ENCODE measurements at places on chromosomes 4 and X. TPM values are rescaled to one million over a fixed set of nuclear protein-coding genes. Genes with fewer than 3 reads are reported as not detected.

Gene RASL11B
- 8.8 TPM for polyA plus RNA-seq

Gene PRPS2
- polyA plus RNA-seq: 6.8 TPM

Gene NEXMIF
- polyA plus RNA-seq: 0.33 TPM

Gene UGT2B11
- polyA plus RNA-seq: not detected

GRCh38 chrX:94524867-94525266 lies 850.9 kb downstream of the FAM133A start:
- no peak for DNase-seq

DNA sequence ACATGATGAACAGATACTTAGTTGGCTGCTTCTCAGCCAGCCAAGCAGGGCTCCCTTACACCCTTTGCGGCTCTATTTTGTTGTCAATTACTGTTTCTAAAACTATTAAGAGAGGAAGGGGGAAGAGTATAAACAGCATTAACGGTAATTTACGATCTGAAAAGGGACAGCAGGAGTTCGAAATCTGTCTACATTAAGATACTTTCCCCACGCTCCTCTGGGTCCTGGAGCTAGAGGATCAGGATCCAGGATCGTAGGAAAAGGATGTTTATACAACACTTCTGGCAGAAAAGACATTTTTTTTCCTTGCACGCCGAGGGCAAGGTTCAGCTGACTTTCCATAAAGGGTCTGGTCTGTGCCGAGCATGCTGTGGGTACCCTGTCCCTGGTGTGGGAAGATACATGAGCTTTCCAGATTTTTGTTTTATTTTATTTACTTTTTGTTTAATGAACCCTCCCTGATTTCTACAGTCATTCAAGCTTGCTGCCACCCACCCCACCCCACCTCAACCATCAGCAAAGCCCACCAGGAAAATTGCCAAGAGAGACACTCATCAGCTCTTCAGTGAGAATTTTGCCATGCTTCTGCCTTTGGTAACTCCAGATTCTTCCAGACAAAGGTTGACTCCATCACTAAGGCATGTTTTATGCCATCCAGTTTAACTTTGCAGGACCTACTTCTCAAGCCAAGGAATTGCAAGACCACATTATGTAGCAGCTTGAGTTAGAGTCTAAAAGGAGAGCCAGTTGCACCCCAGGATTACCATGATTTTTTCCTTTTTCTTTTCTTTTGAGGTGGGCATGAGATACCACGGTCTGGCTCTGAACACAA lies 188.1 kb downstream of the QDPR start:
- DNase-seq: no peak

- DNase-seq: no peak
Observed at GRCh38 chrX:12975670-12975965, 708 bp downstream of the TMSB4X start.

GRCh38 chrX:16839852-16840460 lies 30.2 kb downstream of the RBBP7 start:
- DNase-seq: no peak

- DNase-seq: no peak
Observed at GRCh38 chr4:3344104-3344503, 51.3 kb downstream of the RGS12 start.

DNA sequence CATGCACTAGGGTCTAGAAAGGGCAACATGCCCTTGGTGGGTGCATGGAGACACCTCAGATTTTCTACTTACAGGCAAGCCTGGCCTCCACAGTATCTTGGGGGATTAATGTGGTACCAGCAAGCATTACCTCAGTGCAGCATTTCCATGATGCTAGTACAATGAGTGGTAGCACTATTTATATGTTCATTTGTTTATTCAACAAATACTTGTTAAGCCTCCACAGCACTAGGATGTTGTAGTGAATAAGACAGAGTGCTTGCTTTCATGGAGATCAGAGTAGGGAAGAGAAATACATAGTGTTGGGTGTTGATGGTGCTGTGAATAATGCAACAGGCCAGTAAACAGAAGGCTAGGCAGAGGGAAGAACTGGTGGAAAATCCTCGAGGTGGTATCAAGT lies 133.4 kb downstream of the KLHL8 start:
- DNase-seq: no peak

DNA sequence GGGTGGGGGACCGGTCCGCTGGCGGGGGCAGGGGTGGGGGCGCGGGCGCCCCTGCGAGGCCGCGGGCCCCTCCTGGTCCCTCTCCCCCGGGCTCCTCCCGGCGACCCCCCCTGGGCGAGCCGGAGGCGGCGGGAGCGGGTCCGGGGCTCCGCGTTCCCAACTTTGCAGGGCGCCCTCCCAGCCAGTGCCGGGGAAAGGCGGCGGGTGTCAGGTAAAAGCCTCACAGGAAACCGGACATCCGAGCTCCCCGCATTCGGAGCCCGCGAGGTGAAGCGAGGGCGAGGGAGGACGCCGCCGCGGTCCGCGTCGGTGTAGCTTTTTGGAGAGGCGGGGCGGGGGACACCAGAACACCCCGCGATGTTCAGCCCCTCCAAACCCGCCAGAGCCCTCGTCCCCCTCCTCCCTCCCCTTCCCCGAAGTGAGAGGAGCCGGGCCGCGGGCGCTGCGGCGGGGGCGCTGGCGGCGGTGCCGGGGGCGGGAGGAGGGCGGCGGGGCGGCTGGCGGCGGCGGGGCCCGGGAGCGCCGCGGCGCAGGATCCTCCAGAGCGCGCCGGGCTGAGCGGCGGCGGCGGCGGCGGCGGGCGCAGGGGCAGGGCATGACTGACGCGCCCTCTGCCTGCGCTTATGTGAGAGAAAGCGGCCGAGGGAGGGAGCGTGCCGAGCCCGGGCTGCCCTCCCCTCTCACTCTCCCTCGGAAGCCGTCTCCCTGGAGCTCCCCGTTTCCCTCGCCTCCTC lies at the start of gene VEGFC:
VEGFC (minus strand) TSS at position 597 of the 734 bp plus-strand sequence. CDS start 611 bp downstream, outside the sequence.
- DNase-seq: no peak

DNA sequence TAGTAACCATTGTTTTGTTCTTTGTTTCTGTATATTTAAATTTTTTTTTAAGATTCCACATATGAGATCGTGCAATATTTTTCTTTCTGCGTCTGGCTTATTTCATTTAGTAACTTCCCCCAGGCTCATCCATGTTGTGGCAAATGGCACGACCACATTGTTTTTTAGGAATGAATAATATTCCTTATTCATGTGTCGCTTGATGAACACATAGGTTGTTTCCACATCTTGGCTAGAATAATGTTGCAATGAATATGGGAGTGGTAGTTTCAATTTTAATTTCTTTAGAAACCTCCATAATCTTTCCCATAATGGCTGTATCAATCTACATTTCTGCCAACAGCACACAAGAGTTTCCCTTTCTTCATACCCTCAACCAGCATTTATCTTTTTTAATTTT lies 166.8 kb upstream of the NR3C2 start:
- DNase-seq: no peak

DNA sequence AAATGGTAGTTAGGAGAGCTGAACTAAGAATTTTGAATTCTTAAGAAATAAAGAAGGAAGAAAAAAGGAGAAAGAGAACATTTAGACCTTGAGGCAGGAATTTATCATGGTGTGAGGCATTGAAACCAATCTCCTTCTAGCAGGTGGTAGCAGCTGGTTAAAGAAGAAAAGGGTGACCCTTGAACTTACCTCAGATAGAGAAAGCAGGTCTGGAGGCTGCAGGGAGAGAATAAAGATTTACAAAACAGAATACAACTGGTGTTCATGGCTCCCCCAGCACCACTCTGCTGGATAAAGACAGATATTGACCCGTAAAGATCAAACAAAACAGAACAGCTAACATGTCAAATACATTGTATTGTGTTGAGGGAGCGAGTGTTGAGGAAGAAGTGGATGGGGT lies 56.0 kb downstream of the NCAPG start:
- no peak for DNase-seq

DNA sequence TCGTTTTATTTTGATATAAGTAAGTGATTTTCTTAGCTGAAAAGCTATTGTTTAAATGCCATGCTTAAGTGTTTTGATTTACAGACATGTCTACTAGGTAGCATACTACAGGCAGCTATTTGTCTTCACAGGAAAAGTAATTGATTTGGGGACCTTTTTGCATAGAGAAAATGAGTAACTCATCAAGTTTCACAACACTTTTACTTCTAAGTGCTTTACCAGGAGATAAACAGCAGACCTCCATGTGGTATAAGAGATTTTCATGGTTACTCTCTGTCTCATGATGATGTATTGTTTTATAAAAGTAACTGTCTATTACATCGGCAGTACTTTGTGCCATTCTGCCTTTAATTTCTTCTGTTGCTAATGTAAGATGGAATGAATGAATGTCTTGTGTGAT lies 28.7 kb downstream of the RBPJ start:
- no peak for DNase-seq

Data from forelimb muscle (tissue), 1 donor.